ENCODE measurements at places on chromosomes 4 and X.
A peak's percentile ranks its signal among the peaks of the same experiment; 100 is the strongest.

- no peak overlapping the region for H3K4me3 ChIP-seq
- H3K27ac ChIP-seq: no peak overlapping the region
- no peaks in the 10 kb centered on the region for H3K36me3 ChIP-seq
- H3K4me1 ChIP-seq: no peaks in the 10 kb centered on the region
Observed at GRCh38 chr4:86432559-86433134, 72.8 kb upstream of the MAPK10 start.

GRCh38 chr4:173025131-173025530 is 143.5 kb upstream of the GALNT7 start:
- no peaks in the 10 kb centered on the region for H3K4me1 ChIP-seq
- no peak overlapping the region for H3K4me3 ChIP-seq
- peak; percentile 28 for DNase-seq
- H3K27me3 ChIP-seq: no peaks in the 10 kb centered on the region
- H3K36me3 ChIP-seq: no peaks in the 10 kb centered on the region

DNA sequence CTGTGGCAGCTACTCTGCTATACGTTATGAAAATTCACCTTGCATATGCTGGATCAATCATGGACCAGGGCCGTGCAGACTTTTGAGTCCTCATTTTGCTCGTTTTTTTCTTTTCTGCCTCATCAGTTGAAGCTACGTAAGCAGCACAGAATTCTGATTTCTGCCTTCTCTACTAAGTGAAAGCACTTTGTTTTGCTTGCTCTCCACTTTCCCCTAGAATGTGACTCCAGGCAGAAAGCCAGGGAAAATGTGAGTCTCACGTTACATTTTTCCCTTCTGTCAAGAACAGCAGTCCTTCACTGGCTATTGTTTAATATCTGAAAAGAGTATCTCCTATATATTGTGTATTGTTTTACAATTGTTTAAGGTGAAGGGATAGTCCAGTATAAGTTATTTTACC is 1840.1 kb downstream of the PCDH7 start:
- H3K4me1 ChIP-seq: no peaks in the 10 kb centered on the region
- H3K27me3 ChIP-seq: no peaks in the 10 kb centered on the region
- no peaks in the 10 kb centered on the region for H3K36me3 ChIP-seq
- H3K27ac ChIP-seq: no peak overlapping the region

GRCh38 chr4:89715631-89716030 is 121.3 kb downstream of the SNCA start:
- no peaks in the 10 kb centered on the region for H3K4me1 ChIP-seq
- H3K4me3 ChIP-seq: no peak overlapping the region
- no peak for DNase-seq

GRCh38 chr4:143391261-143391660 is 54.6 kb downstream of the GAB1 start:
- no peaks in the 10 kb centered on the region for H3K27me3 ChIP-seq
- H3K4me3 ChIP-seq: no peak overlapping the region
- H3K4me1 ChIP-seq: peaks cover 59% of the 10 kb centered on the region
- DNase-seq: no peak
- H3K27ac ChIP-seq: peak overlapping the region; percentile 53

- H3K27me3 ChIP-seq: no peaks in the 10 kb centered on the region
- H3K27ac ChIP-seq: no peak overlapping the region
- H3K36me3 ChIP-seq: no peaks in the 10 kb centered on the region
- no peak for DNase-seq
- no peaks in the 10 kb centered on the region for H3K4me1 ChIP-seq
Observed at GRCh38 chrX:124280294-124280902, 52.1 kb upstream of the TEX13D start.
